Epithelial cell of prostate (primary cell): ENCODE measurements at places on chromosomes 7 and 10.

DNA sequence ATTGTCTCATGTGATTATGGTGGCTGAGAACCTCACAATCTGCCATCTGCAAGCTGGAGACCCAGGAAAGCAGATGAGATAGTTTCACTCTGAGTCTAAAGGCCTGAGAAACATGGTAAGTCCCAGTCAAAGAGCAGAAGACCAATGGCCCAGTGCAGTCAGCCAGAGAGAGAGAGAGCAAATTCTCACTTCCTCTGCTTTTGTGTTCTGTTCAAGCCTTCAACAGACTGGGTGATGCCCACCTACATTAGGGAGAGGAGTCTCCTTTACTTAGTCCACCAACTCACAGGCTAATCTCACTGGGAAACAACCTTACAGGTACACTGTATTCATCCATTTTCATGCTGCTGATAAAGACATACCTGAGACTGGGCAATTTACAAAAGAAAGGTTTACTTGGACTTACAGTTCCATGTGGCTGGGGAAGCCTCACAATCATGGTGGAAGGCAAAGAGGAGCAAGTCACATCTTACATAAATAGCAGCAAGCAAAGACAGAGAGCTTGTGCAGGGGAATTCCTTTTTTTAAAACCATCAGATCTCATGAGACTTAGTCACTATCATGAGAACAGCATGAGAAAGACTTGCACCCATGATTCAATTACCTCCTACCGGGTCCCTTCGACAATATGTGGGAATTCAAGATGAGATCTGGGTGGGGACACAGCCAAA, 4.7 kb upstream of the FRMPD2 start:
- no peak for DNase-seq

- DNase-seq, result no peak
These were observed 46.3 kb upstream of the HBP1 start for GRCh38 chr7:107122486-107122911.

DNA sequence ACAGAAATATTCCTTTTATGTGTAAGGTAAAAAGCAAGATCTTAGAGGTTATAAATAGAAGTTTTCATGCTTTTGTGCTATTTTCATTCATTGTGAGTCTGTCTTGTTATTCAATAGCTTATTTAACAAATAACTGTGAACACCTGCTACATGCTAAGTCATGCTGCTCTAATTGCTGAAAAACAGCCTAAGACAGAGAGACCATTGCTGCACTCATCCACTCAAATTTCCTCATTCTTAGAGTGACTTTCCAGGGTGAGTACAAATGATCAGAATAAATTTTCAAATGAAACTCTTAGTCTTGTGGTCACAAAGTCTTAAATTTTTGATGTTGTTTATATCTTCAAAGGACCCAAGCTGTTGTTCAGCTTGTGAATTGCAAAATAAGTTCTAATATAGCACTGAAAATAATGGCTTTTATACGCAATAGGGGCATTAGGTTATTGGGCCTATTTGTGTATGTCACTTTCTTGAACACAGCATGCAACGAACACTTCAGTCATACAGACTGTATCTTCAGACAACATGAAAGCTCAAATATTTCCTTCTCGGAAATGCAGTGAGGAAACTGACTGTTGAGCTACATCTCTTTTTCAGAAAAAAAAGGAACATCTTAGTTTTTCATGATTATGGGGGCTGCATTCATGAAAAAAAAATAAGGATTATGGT, 247.9 kb upstream of the PCDH15 start:
- no peak for DNase-seq

DNA sequence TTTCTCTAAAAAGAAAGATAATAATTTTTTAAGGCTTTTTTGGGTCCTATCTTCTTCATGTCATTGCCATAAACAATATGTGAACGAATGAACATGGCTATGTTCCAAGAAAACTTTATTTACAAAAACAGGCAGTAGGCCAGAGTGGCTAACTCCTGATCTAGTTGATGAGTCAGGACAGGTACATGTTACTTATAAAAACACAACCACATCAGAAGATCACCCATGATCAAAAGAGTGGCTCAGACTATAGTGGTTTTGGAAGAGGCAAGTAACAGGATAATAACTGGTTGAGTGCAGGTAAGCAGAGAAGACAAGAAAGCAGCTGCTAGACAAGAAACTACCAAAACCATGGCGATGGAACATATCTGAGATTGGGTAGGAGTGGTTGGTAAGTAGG, 468.7 kb downstream of the KCNMA1 start:
- peak; percentile 85 for DNase-seq

DNA sequence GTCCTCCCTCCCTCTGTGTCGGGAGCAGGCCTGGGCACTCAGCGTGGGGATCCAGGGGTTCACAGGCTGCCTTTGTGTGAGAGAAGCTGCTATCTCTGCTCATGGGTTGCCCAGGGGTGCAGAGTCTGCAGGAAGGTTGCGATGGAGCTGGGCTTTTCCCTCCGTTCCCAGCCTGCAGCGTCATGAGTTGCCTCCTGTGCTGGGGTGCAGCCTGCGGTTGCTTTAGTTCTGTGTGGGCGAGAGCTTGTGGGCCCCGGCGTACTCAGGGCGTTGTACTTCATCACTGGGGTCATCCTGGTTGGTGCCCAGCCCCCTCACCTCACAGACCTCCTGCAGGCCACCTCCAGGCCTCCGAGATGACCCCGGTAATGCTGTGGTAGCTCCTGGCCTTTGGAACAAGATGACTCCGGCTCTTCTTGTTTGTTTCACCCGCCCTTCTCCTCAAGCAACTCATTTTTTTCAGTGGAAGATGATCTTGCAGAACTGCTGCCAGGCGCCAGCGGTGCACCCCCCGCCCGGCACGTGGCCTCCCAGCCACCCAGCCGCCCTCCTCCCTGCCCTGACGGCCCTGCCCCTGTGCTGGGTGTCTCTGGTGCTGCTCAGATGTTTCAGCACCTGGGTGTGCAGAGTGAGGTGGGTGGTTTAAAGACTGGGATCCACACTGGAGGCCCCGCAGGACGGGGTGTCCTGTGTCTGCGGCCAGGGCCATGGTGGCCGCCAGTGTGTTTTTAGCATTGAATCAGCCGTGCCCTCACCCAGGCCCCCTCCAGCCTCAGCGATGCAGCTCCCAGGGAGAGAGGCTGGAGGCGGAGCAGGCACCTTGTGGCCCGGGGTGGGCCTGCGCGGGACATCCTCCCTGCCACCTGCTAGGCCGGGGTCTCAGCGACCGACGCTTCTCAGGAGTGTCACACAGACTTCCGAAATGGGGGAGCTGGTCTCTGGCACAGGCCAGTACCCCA, 7.2 kb downstream of the AP5Z1 start:
- no peak for DNase-seq

GRCh38 chr10:78959924-78960285, 108.9 kb upstream of the ZMIZ1 start:
- no peak for DNase-seq

- DNase-seq, result no peak
These were observed 9.8 kb downstream of the TBXAS1 start for GRCh38 chr7:139838876-139839275.

DNA sequence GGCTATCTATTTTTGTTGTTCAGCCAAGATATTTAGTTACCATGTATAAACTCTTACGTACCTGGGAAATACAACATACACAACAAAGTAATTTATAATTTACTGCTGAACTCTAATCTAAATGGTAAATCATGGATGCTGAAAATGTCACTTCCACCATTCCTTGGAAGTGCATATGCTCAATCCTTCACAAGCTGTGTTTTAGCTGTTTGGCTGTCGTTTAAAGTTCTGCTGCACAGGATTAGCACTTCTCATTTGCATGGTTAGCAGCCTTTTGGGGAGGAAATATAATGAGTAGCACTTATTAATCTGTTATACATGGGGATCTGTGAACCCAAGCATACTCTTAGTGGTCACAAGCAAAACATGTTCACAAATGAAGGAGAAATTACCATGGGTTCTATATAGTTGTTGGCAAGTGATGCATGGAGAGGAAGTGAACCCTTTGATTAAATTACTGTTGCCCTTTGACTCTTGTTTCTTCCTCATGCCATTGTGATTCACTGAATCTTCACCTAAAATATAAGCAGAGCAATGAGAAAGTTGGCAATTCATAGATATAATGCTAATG, 18.5 kb downstream of the PIK3CG start:
- DNase-seq, result no peak
